ENCODE measurements at places on chromosomes 16 and 17.

GRCh38 chr17:1455797-1456599, at the start of gene CRK:
CRK (minus strand) TSS chr17:1456232; CDS start chr17:1456117, 115 bp downstream.
- DNase-seq = peak; percentile 100

DNA sequence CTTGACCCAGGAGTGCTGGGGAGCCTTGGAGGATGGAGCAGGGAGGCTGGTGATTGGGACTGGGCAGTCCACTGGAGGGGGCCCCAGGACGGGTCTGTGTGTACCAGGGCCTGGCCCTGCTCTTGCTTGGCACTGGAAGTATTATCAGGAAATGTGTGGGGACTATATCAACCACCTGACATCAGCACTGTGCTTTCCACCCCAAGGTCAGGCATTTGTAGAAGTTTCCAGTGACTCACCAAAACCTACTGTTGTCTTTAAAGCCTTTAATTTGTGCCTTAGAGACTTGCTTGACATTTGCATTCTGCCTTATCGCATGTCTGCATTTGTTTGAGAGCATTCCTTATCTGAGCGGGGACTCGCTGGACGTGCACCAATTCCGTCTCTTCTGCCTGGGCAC, 323.1 kb downstream of the FOXL1 start:
- no peak for DNase-seq

GRCh38 chr17:31488264-31488981, 96.9 kb downstream of the RAB11FIP4 start:
- DNase-seq = no peak

- peak; percentile 95 for DNase-seq
Observed at GRCh38 chr16:31073142-31073969, 684 bp downstream of the ZNF668 start.

DNA sequence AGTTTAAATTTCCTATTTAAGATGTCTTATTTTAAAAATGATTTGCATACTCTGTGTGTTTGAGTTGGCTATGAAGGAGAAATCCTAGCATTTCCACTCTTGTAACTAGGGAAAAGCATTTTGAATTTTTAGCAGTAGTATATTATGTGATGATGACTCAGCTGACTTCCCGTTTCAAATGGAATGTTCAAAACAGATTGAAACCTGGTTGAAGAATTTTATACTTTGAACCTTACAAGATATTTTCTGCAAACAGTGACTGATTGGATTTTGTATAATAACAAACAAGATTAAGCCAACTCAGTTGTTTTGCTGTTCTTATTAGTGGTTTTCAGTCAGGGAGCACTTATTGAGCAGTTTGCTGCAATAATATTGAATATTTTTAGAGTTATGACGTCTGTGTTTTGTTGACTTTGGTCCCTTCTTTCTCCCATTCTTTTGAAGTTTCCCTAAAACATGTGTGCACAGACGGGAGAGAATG, 8.0 kb downstream of the TNRC6A start:
- DNase-seq = no peak

GRCh38 chr16:4613636-4614570, 785 bp downstream of the UBALD1 start:
- no peak for DNase-seq

DNA sequence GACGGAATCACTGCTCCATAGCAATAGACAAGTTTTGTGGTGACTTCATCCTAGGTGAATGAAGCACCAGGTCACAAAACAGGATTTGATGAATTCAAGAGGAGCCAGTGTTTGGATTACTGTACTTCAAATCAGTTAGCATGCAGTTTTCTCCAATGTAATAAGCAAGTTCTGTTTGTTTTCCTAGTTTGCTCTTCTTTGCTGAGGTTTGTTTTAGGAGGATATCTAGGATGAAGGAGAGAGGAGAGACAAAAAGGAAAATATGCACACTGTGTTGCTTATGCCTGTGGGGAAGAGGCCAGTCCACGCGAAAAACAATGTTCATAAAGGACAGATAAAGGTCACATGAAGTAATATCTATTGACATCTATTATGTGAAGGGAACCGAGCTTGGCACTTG, 9.0 kb downstream of the KRT37 start:
- no peak for DNase-seq

DNA sequence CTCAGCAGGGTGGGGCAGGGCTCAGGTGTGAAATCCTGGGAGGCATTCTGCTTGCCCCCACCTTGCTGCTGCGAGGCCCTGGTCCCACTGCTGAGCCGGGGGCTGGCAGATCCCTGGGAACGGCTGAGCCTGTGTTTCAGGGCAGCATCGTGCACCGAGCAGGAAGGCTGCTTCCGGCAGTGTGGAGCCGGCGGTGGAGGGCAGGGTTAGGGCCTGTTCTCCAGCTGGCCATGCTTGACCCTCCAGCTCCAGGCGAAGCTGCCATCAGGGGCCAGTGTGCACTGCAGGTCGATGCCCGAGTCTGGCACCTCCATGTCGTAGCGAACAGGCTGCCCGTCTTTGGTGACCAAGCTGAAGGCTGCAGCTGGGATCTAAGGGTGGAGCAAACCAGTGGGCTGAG, 2.5 kb upstream of the SPATA32 start:
- no peak for DNase-seq

GRCh38 chr16:77660311-77660710, 62.0 kb upstream of the NUDT7 start:
- no peak for DNase-seq

GRCh38 chr16:12293017-12293618, 316.6 kb downstream of the SNX29 start:
- no peak for DNase-seq

DNA sequence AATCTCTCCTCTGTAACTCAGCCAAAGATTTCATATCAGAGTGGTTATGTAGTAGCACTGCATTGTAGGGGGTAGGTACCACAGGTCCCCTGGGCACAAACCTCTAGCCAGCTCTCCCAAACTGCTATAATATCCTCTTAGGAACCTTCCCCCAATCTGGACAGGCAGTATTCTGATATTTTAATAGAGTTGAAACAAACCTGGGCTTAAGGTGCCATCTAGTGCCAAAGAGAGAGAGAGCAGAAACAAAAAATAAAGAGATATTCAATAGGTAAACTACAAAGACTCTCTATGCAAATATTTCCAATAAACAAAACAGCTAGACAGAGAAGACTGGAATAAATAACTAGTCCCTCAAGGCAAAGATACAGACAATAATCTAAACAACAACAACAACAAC, 1070.0 kb downstream of the CDH11 start:
- no peak for DNase-seq

GRCh38 chr17:68450391-68450790, 6.9 kb downstream of the WIPI1 start:
- peak; percentile 49 for DNase-seq

- DNase-seq = peak; percentile 10
Observed at GRCh38 chr17:32341141-32341856, 674 bp downstream of the C17orf75 start.

DNA sequence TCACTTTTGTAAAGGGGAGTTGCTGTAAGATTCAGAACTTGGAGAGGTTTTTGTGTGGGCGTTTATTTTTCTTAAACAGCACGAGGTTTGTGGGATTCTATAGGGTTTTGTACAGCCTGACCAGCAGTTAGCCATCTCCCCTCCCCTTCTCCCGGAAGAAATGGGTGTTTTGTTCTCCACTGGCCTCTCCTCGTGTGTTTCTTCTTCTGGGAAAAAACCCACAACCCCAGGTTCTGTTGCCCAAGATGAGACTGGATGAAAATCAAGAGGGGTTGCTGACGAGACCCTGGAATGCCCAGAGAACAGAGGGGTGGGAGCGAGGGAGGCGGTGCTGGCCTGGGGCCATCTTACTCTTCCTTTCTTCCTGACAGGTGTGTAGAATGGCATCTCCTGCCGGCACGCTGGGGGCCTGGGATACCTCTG, 186.1 kb downstream of the MSI2 start:
- DNase-seq = no peak

DNA sequence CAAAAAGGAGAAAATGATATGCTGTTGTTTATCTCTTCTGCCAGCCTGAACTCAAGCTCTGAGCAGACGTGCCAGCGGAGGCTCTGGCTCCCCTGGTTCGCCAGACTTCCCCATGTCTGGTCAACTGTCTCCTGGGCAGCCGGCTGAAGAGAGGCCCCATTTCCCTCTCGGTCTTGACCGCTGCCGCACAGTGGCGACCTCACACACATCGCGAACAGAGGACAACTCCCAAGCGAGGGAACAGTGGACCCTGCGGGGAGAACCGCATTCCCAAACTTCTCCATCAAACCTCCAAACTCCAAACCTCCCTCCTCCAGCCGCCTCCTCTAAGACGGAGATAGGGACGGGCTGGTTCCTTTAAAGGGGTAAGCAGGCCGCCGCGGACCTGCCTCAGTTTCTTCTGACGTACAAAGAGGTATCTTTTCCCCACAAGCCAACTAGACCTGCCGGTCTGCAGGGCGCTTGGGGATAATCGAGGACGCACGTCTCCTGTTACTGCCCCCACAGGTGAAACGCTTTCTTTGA, 24.9 kb upstream of the RFFL start:
- DNase-seq = no peak

DNA sequence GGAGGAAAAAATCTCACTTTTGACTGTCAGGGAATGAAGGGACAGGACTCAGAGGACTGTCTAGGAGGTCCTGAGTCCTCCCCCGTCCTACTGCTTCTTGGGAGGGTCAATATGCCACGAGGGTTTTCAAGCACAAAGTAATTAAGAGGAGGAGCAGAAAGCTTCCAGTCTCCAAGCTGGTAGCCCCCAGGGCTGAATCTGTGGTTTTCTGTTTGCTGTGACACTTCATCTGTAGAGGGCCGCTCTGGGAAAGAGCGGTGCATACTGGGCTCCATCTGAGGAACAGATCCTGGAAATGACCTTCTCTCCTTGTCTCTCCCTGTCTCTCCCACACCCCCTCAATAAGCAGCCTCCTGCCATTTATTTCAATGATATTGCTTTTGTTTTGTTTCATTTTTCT, 180.1 kb upstream of the SDK2 start:
- no peak for DNase-seq

DNA sequence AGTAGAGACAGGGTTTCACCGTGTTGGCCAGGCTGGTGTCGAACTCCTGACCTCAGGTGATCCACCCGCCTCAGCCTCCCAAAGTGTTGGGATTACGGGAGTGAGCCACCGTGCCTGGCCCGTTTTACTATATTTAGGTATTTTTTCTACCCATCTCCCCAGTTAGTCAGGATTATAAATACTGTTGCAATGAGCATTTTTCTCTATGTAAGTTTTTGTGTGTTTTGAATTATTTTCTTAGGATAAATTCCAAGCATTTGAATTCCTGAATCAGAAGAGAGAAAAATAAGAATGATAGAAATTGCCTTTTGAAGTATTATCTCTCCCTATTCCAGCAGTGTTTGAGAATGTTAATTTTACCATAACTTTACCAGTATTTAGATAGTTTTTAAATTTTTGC, 36.6 kb downstream of the KIAA0513 start:
- no peak for DNase-seq

- DNase-seq = no peak
Observed at GRCh38 chr17:32807577-32807976, 69.3 kb downstream of the MYO1D start.

DNA sequence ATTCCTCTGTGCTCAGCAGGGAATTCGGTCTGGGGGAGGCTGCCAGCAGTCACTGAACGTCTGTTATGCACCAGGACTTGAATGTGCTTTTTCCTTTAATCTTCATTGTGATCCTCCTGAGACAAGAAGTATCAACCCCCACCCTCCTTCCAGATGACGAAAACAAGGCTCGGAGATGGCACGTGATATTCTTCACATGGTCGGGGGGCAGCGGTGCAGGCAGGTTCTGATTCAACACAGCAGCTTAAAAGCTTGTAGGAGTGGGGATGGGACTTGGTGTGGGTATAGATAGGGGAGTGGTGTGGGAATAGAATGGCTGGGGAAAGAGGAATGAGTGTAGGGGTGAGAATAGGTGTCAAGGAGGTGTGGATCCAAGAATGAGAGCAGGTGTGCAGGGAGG, 6.4 kb downstream of the NECAB2 start:
- DNase-seq = no peak

DNA sequence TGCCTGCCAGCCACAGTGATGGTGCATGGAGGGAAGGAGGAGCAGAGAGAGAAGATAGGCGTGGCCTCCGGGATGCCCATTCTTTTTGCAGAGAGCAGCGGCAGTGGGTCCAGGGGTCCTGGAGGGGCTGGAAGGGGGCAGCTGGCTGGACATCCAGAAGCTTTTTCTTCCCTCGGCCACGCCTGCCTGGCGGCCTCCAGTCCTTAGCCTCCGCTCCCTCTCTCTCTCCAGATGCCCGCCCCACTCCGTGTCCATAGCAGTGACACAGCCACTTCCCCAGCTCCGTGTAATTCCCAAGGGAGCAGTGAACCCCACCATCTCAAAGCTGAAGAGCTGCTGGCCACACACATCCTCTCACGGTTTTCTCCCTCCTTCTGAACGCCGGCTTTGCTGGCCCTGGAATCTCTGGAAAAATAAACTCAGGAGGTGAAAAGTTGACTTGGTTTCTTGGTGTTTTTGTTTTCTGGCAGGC, 26.3 kb upstream of the CDC42EP4 start:
- DNase-seq = no peak
